ENCODE measurements at places on chromosomes 7 and 10. TPM values are rescaled to one million over a fixed set of nuclear protein-coding genes. Genes with fewer than 3 reads are reported as not detected.

GRCh38 chr10:73467206-73467605, 28.6 kb downstream of the PPP3CB start:
- no peak for DNase-seq

GRCh38 chr7:103325744-103326143, 18.8 kb downstream of the DNAJC2 start:
- no peak for DNase-seq

DNA sequence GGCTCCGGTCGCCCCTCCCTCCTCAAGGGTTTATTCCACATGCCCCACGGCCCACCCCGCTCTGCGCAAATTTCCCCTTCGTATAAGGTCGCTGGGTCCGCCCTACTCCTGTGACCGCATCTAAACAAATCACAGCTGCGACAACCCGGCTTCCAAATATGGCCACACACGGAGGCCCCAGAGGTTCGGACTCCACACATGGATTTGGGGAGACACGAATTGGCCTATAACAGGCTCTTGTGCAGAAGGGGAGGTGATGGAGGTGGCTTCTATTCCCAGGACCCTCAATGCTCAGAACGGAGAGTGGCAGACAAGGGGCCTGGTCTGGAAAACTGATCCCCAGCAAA, 90.1 kb downstream of the FOXL3 start:
- no peak for DNase-seq

The MYOF gene
- 56.0 TPM for total RNA-seq
